NCI-H446 (cell line): ENCODE measurements at places on chromosomes 13 and 19.

DNA sequence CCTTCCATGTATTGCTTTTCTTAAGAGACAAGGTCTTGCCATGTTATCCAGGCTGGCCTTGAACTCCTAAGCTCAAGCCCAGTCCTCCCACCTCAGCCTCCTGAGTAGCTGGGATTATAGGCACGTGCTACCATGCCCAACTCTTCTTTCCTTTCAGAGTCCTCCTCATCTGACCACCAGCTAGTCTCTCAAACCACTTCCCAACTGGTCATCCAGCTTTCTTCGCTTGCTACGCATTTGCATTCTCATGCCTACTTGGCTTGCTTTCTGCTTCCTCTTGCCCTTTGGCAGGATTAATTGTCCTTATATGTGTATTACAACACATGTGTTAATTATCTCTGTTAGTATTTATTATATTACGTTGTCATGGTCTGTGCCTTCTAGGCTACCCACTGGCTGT, 6.3 kb downstream of the GPR18 start:
- DNase-seq, result no peak

DNA sequence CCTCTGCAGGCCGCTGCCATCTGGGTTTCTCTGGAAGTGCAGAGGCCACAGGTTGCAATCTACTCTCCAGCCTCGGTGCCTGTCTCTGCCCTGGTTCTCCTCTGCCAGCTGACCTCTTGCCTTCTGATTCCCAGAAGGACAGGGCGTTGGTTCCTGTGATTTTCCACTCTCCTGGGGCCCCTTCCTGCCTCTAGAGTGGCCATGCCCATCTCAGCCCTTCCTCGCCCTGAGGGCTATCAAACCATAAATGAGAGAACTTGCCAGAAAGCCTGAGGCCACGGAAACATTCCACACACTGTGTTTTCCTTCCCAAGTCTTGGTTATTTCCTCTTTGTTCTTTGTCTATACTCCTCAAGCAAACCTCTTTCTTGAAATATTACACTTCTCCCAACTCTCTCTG, 146.2 kb downstream of the SHISA2 start:
- no peak for DNase-seq

DNA sequence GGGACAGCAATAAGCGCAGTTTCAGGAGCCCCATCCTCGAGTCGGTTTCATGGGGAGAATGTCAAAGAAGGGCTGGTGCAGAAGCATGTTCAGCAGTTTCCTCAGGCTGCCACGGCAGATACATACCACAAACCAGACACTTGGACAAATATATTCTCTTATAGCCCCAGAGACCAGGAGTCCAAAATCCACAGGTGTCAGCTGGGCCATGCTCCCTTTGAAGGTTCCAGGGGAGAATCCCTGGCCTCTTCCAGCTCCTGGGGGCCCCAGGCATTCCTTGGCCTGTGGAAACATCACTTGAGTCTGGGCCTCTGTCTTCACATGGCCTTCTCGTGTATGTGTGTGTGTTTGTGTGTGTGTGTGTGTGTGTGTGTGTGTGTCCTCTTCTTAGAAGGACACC, 164.1 kb downstream of the UQCRFS1 start:
- no peak for DNase-seq

GRCh38 chr13:59229401-59229800, 934.3 kb downstream of the DIAPH3 start:
- no peak for DNase-seq

- no peak for DNase-seq
These were observed 412 bp downstream of the ZNF528 start for GRCh38 chr19:52398081-52398441.

DNA sequence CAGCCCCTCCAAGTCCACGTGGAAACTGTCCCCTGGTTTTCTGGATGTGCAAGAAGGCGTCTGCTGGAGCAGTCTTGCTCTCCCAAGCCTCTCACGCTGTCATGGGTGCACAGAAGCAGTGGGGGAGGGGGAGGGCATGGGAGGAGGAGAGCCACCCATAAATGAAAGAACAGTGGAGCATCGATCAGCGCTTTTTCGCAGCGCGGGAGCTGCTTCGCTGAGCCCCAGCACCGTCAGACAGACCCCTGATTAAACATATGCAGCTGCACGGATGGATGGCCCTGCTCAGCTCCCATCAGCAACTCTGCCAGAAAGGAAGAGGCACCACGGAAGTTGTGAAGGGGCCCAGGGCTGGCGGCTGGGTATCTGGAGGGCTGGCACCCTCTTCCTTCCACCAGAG, 264.9 kb downstream of the UQCRFS1 start:
- no peak for DNase-seq

DNA sequence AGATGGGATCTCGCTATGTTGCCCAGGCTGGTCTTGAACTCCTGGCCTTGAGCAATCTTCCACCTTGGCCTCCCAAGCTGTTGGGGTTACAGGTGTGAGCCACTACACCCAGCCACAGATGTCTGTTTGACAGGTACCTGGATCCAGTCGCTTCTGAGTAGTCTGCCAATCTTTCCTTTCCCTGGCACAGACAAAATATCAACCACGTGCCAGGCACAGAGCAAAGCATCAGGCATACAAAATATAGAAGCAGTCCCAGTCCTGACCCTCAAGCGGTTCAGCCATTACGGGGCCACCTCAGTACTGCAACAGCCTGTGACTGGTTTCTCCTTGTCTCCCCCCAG, 3.8 kb downstream of the ELAVL1 start:
- no peak for DNase-seq

DNA sequence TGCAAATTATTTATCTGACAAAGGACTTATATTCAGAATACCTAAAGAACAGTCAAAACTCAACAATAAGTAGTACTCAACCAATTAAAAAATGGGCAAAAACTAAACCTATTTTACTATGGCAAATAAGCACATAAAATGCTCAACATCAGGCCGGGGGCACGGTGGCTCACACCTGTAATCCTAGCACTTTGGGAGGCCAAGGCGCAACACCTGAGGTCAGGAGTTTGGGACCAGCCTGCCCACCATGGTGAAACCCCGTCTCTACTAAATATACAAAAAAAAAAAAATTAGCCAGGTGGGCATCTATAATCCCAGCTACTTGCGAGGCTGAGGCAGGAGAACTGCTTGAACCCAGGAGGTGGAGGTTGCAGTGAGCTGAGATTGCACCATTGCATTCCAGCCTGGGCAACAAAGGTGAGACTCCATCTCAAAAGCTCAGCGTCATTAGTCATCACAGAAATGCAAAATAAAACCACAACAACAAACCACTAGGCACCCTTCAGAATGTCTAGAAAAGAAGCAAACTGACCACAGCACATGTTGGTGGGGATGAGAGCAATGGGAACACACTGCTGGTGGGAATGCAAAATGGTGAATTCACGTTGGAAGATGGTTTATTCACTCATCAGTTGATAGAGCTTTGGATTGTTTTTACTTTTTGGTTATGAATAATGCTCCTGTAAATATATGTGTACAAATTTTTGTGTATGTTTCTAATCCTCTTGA, 180.6 kb upstream of the SOX1 start:
- DNase-seq, result no peak

GRCh38 chr13:74250738-74251190, 116.6 kb upstream of the KLF12 start:
- DNase-seq, result no peak

DNA sequence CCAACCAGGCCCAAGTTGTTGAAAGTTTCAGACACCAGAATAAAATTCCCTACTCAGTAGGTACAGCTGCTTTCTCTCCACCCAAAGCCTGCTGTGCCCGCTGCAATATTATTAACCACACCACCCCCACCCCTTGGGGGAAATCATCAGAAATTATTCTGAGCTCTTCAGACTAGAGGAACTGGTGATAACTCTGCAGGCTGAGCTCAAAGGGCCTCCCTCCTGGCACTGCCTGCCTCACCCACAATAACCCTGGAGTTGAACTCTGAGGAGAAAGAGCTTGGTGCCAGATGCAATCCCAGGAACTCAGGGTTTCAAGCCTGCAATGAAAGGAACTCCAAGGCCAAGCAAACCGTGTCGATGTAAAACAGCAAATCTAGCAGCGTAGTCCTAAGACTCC, 381.7 kb upstream of the ZNF507 start:
- DNase-seq, result no peak

DNA sequence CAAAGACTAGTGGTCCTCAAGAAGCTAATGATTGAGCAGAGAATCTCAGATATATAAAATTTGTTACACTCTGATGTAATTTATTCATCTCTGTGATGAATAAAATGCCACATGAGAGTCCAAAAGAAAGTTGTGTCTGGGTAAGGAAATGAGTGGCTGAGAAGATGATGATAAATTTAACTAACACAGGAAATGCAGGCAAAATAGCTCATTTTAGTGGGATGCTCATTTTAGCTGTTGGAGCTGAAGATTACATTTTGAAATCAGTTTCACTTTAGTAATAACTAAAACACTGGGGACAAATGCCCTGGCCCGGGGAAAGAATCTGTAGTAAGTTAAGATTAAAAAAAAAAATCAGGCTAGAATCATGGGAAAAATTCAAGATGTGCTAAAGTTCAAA, 35.2 kb downstream of the SPRY2 start:
- DNase-seq, result no peak

DNA sequence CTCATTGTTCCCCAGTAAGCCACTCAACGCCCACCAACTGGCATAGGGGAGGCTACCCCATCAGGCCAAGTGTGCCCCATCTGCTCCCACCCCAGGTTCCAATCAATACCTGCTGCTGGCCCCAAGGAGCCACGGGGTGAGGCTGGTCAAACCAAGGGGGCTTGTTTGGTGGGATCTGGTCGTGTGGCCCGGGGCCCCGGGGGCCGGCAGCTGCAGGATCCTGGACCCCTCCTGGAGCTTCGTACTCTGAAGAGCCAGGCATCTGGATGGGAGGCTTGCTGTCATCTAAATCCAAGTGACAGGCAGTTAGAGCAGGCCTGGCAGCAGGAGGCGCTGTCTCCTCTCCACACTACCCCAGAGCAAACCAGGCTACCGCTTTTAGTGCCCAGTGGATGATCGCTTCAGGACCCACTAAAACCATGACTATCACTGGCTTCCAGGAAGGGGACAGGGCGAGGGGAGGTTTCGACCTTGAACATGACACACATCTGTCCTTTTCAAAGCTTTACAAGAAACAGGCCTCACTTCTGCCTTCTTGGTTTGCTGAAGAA, 14.2 kb downstream of the CHERP start:
- no peak for DNase-seq

GRCh38 chr13:36428086-36428485, 4.2 kb upstream of the CCNA1 start:
- DNase-seq, result no peak

DNA sequence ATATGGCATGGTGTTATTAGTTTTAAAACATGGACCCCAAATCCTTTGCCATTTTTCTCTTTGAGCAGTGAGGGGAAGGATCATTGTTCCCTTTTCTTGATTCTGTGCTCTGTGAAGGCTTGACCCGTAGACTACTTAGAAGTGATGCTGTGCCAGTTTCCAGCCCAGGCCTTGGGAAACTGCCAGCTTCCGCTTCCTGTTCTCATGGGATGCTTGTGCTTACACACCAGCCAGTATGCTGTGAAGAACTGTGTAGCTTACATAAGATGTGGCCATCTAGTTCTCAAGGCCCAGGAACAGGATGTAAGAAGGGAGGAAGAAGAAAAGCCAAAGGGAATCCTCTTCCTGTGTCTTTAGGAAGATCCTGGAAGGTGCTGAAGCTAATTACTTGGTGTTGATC, 180.9 kb downstream of the PCCA start:
- DNase-seq, result peak; percentile 11

GRCh38 chr13:113371061-113371460, 7.1 kb upstream of the GRTP1 start:
- no peak for DNase-seq

DNA sequence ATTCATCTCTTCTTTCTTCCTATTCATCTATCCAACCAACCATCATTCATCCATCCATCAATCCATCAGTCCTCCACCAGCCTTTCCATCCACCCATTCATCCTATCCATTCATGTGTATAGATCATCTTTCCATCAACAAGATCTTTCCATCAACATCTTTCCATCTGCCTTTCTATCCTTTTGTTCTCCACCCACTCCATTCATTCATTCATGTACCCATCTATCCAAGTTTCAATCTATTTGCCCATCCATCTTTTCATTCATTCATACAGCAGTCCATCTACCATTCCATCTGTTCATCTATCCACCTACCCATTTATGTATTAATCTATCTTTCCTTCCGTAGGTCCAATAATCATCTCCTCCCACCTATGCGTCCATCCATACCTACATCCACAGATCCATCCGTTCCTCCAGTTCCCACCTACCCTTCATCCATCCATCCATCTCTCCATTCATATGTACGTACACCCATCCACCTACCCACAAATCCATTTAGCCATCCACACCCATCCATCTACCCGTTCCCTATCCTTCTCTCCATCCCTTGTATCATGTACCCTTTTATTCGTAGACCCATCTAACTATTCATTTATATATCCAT, 53.3 kb downstream of the RYR1 start:
- no peak for DNase-seq

DNA sequence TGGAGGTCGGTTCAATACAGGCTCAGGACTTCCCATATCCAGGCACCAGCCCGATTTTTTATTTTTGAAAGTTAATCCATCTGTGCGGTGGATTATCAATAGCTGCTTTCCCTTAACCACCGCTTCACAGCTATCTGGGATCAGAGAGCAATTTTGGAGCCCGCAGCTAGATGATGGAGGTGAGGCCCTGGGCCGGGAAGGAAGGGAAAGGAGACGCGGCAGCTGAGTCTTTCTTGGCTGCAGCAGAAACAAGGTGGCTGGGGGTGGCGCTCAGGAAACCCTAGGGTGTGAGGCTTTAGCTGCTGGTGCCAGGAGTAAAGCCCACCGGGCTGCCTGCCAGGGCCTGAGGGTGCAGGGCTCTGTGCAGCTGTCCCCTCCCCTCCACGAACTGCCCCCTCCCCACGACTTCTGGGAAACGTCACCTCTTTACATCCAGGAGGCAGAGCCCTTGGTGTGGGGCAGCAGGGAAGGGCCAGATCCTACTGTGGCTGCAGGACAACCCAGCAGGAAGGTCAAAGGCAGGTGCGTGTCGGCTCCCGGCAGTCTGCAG, 307.0 kb downstream of the ZNF536 start:
- no peak for DNase-seq

DNA sequence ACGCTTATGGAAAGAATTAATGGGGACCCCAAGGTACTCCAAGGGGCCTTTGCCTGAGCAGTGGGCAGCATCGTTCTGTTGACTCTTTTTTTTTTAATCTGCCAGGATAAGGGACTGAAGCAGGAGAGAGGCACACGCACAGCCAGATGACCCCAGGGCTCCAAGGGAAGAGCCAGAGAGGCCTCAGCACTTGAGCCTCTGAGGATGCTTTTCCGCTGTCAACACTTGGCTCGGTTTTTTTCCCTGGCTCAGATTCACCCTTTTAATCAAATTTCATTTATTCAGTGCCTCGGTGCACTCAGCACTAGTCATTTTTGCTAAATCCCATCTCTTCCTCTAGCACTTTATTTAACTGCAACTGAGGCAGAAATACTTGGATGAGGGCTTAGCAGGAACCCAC, 226.3 kb downstream of the FGF9 start:
- no peak for DNase-seq

GRCh38 chr19:55451163-55451964, 8.3 kb upstream of the SHISA7 start:
- DNase-seq, result no peak
